Heart left ventricle (tissue), 16 donors: ENCODE measurements at places on chromosomes 1 and 21. TPM values are rescaled to one million over a fixed set of nuclear protein-coding genes. Genes with fewer than 3 reads are reported as not detected.
A peak's percentile ranks its signal among the peaks of the same experiment; 100 is the strongest.

DNA sequence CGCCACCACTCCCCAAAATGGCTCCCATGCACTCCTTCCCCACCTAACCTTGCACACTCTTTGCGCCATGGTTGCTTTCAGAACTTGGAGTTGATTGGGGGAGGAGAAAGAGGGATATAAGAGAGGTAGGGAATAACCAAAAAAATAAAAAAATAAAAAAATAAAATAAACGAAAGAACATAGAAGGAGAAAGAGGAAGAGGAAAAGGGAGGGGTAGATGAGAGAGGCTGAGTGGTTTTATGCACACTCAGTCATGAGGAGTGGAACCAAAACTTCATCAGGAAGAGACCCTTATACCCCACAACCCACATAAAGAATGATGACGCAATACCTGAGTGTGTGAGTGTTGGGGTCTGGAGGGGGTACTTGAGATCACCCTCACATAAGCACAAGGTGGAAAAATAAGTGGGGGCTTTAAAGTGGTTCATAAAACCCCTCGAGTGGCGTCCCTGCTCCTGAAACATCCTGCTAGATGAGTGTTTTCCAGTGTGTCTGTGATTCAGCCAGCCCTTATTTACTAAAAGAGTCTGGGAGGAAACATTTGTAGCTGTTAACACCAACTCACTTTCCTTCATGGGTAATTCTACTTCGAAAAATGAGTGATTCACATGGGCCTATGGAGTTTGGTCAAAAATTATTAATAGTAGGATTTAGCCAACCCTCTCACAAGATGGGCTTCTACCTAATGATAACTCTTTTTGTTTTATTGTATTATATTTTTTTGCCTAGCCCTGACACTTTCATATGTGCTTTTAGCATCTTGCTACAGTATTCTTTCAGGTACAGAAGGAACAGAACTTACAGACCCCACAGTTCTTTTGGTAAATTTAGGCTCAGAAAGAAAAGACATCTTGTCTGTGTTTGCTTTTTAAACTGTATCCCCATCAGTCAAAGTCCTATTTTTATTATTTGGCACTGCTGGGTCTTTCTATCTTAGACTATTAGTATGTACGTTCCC lies 5.2 kb downstream of the SLAMF1 start:
- H3K4me1 ChIP-seq, result no peaks in the 10 kb centered on the region
- no peak overlapping the region for H3K27ac ChIP-seq
- no peaks in the 10 kb centered on the region for H3K27me3 ChIP-seq
- DNase-seq, result no peak
- no peak overlapping the region for H3K4me3 ChIP-seq

NPHP4 gene
- 6.3 TPM for total RNA-seq

DNA sequence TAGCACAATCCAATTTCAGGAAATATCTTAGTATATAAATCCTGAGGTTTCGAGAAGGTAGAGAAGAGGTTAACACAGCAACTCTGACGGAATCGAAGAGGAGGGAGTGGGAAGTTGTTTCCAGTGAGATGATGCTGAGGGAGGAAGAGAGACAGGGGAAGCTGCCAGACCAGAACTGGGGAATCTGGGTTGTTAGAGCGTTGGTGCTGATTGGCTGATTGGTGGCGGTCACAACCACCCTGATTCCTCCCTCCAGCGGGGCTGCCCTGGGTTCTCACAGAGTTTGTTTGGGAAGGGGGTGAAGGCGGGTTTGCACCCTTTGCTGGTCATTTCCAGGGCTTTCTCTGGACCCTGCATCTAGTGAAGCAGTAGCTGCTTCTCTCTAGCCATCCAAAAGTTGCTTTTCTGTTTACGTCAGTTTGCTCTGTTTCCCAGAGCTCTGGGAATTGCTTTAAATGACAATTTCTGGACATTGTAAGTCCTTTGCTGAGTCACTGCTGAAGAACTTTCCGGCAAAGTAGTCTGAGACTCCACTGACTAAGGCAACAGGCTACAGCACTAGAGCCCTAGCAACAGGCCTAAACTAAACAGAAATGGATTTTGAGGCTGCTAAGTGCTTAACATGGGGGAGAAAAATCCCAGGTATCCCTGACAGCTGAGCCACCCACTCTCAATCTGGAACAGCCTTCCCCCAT lies 90.1 kb downstream of the TENT5C start:
- no peaks in the 10 kb centered on the region for H3K27me3 ChIP-seq
- peak overlapping the region; percentile 66 for H3K27ac ChIP-seq
- DNase-seq, result no peak
- H3K36me3 ChIP-seq, result no peaks in the 10 kb centered on the region

DNA sequence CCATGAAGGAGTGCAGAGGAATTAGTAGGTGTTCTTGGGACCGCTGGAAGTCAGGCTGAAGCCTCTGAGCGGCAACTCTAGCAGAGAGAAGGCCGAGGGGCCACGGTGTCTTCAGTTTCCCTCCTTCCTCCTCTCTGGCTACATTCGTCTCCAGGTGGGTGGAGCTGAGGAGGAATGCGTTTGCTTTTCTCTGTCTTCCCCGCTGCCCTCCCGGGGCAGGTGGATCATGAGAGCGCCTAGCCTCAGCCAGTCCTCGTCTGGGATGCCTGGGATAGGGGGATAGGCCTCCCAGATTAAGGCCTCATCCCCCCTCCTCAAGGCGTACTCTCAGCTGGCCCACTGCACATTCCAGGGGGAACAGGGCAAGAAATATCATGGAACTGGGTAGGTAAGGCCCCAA lies 7.5 kb upstream of the GOLT1A start:
- no peaks in the 10 kb centered on the region for H3K4me1 ChIP-seq
- peaks cover 26% of the 10 kb centered on the region for H3K36me3 ChIP-seq
- no peak for DNase-seq

FMO4 gene
- 7.4 TPM for total RNA-seq

GRCh38 chr1:63746129-63746864 lies 27.5 kb upstream of the ROR1 start:
- no peaks in the 10 kb centered on the region for H3K36me3 ChIP-seq
- no peak overlapping the region for H3K27ac ChIP-seq
- peaks cover 11% of the 10 kb centered on the region for H3K4me1 ChIP-seq
- no peak for DNase-seq
- no peak overlapping the region for H3K4me3 ChIP-seq
- H3K27me3 ChIP-seq, result no peaks in the 10 kb centered on the region

- no peak overlapping the region for H3K27ac ChIP-seq
- H3K36me3 ChIP-seq, result no peaks in the 10 kb centered on the region
- peaks cover 19% of the 10 kb centered on the region for H3K4me1 ChIP-seq
- no peak overlapping the region for H3K4me3 ChIP-seq
- H3K27me3 ChIP-seq, result no peaks in the 10 kb centered on the region
Measured at GRCh38 chr1:45493116-45493697, 2.2 kb upstream of the TESK2 start.

MAN1C1 gene
- total RNA-seq, result 13.1 TPM

DNA sequence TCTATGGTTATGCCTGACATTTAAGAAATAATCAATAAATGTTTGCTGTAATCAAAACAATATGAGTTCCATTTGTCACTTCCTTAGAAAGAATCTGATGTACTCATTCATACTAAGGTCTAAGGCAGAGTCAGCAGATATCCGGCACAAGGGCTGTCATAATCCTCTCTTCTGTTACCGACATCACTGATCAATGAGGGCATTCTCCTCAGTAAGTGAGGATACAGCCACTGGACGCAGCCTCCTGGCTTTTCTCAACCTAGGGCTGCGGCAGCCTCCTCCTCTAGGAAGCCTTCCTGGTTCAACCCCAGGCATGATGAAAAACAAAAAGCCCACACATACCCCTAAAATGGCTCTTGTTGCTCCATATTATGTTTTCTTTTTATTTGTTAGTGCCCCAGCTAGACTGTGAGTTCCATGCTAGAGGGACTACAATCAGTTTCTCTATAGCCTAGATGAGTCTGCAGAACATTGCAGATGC lies 40.7 kb upstream of the TENT5C start:
- no peaks in the 10 kb centered on the region for H3K27me3 ChIP-seq
- H3K36me3 ChIP-seq, result no peaks in the 10 kb centered on the region
- no peak overlapping the region for H3K27ac ChIP-seq
- DNase-seq, result no peak
- no peaks in the 10 kb centered on the region for H3K4me1 ChIP-seq
- no peak overlapping the region for H3K4me3 ChIP-seq

DNA sequence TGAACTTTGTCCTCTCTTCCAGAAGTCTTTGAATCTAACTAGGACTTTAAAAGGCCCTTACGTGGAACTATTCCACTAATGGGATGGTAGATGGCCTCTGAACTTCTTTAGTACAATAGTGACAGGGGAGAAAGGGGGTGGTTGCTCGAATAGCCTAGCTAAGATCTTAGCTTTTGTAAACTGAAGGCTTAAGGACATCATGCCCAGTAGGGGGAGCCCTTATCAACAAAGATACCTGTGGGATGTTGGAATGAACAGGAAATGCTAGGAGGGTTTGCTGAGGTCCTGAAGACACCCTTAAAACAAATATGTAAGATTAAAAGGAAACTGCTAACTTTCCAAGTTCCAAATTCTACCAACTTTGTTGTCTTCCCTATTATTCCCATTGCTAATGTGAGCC lies 33.2 kb downstream of the NHLH2 start:
- no peaks in the 10 kb centered on the region for H3K27me3 ChIP-seq
- no peaks in the 10 kb centered on the region for H3K36me3 ChIP-seq
- no peak overlapping the region for H3K27ac ChIP-seq
- H3K4me3 ChIP-seq, result no peak overlapping the region
- no peaks in the 10 kb centered on the region for H3K4me1 ChIP-seq
- DNase-seq, result peak; percentile 36
